GM06990 (cell line): ENCODE measurements at places on chromosomes 12 and 14.

GRCh38 chr14:100306998-100307765 lies 938 bp upstream of the SLC25A29 start:
- DNase-seq, result no peak

DNA sequence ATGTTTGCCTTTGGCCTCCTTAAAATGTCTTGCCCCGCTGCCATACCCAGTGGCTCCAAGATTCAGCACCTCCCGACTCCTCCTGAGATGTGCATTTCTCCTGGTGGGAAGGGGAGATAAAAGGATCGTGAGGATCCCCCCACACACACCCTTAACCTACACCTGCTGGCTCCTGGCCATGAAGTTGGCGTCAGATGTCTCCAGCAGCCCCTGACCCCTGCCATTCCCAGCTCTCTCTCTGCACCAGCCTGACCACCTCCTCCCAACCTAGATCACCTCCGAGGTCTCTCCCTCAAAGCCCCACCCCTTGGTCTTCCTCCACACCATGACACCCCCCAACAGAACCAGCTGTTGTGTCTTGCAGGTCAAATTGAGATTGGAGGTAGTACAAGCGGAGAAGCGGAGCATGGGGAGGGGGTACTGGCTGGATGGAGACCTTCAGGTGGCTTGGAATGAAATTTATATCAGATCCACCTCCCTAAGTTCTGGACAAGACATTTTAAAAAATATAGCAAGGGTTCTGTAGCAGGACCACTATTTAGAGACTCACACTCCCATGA lies 151.1 kb upstream of the FKBP4 start:
- DNase-seq, result no peak

DNA sequence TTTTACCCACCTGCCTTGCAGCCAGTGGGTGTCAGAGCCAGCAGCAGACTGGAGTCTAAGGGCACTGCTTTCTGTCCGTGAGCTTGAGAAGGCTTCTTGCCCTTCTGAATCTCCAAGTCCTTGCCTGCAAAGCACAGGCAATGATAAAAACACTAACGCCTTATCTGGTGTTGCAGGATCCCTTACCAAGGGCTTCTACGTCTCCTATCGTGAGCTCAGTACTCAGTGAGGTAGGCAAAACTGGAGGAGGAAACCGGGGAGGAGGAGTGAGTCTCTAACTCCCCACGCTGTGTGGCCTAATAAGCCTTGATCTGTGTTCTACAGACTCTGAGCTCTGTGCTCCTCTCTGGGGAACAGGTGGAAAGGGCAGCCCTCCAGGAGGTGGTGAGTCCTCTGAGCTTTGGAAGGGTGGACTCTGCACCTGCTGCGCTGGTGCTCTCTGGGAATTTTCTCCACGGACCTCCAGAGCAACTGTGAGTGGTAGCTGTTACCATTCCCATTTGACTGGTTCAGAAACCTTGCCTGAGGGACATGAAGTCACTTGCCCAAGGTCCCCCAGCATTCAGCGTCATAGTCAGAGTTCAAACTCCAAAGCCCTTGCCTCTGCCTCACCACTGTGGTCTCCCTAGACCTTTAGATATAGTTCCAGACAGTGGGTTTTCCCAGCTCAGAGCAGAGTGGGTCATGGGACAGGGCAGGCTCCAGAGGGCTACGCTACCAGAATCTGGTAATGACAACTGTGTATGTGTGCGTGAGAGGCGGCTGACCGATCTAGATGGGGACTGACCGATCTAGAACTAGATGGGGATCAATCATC lies 7.0 kb upstream of the MARK3 start:
- no peak for DNase-seq

GRCh38 chr12:85588221-85588620 lies 248.0 kb downstream of the RASSF9 start:
- DNase-seq, result no peak

- no peak for DNase-seq
These were observed 9.8 kb downstream of the ZNF641 start for GRCh38 chr12:48340943-48341342.

GRCh38 chr12:105574056-105574715 lies 243.7 kb downstream of the C12orf75 start:
- DNase-seq, result no peak

- DNase-seq, result no peak
These were observed 350.1 kb upstream of the ATP2B1 start for GRCh38 chr12:90058704-90059103.
